ENCODE measurements at places on chromosomes 11 and 22.

DNA sequence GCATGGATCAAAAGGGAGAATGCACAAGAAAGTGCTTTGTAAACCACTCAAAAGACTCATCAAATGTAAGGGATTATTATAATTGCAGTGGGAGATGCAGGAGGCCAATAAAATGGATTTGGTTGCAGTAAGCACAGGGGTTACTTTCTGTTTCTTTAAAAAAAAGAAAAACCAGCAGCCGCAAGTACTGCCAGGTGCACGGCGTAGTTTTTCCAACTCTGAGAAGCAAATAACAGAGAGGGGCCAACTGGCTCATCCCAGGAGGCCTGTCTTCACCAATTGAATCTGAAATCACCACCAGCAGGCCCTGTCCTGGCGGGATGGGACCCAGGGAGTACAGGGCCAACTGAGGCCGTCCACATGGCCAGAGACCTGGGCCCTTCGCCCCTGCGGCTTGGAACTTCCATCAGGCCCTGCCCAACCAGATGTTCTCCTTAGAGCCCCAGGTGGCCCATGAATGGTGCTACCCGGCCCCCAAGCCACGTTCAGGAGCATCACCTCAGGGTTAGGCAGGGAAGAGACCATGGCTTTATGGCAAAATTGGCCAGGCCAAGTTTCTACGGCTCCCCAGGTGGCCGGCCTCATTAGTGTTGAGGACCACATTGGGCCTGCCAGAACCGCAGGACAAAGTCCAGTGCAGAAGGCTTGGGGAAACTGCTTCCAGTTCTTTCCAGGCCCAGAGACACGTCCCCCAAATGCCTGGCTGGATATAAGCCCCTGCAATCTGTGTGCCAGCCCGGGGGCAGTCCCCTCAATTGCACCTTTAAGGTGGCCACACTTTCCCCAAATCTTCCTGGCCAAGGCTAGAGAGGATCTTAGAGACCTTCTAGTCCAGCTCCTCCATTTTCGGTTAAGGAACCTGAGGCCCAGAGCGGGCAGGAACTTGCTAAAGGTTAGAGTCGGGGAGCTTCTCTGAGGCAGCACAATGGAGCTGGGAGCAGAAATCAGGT, 61.7 kb downstream of the CHRDL2 start:
- DNase-seq: no peak

DNA sequence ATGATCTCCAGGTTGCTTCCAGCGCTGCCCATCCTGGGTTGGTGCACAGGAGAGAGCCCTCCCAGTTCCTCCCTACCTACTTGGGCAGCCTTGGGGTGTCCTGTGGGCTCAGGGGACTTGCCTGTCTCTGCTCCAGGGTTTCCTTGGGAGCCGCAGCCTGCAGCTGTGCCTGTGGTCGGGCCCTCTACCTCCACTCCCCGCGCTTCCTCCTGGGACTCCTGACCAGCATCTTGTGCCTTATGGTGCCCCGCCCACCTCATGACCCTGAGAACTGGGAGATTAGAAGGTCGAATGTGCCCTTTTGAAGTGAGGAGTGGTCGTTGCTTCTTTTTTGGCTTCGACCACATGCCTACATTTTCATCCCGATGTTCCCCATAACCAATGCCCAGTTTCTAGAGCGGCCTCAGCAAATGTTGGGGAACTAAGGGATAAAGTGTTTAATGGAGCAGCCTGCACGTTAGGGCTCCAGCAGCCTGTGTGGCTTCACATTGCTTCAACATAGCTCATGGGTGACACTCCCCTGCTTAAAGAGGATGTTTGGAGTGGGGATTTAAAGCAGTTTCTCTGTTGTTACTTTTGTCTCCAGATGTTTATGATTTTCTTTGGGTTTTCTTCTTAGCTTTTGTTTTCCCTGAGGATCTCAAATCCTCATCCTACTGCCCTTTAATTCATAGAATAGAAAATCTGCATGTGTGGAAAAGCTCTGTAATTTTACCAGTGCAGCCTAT, 248.8 kb downstream of the TBC1D22A start:
- DNase-seq: no peak

- DNase-seq: no peak
Measured at GRCh38 chr22:43418079-43418825, 6.4 kb downstream of the MPPED1 start.

GRCh38 chr11:101923554-101923953, 7.2 kb upstream of the ANGPTL5 start:
- DNase-seq: no peak

DNA sequence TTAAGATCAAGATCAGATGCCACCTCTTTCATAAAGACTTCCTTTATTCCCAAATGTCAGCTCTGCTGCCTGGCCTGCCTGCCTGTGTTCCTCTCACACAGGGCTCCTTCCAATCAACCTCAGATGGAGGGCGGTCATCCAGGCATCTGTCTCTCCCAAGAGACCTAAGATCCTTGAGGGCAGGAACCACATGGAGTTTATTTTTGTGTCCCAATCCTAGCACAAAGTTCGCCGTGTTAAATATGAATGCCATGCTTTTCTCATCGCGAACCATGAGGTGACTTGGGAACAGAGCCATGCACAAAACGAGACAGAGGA, 72.7 kb upstream of the ARFGAP3 start:
- no peak for DNase-seq

All from stimulated activated naive B cell treated with anti-CD40 and anti-IgM and Interleukin-4, amounts not matched to agents 10 μg/mL and 1 μg/mL and 100 μg/mL, for 72 hours (primary cell).